ENCODE measurements at places on chromosomes 6 and 20. TPM values are rescaled to one million over a fixed set of nuclear protein-coding genes. Genes with fewer than 3 reads are reported as not detected.

DNA sequence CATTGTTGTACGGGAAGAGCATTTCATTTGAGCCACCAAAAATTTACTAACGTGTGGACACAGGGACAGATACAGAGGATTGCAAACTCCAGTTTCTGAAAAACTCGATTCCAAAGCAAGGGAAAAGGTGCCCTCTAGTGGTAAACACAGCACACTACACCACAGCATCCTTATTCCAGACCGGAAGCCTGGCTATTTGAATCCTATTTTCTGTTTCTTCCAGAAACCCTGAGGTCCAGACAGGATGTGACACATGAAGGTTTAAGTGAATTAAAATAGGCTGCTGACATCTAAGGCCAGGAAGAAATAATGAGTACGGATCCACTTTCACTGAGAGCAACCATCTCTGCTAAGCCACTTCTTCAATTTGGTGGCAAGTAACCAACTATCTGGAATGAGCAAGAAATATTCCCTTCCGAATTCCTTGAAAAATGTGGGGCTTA is 31.8 kb upstream of the GMPR start:
- H3K27ac ChIP-seq: peak overlapping the region; percentile 65
- H3K27me3 ChIP-seq: no peaks in the 10 kb centered on the region
- no peak overlapping the region for H3K4me3 ChIP-seq

DNA sequence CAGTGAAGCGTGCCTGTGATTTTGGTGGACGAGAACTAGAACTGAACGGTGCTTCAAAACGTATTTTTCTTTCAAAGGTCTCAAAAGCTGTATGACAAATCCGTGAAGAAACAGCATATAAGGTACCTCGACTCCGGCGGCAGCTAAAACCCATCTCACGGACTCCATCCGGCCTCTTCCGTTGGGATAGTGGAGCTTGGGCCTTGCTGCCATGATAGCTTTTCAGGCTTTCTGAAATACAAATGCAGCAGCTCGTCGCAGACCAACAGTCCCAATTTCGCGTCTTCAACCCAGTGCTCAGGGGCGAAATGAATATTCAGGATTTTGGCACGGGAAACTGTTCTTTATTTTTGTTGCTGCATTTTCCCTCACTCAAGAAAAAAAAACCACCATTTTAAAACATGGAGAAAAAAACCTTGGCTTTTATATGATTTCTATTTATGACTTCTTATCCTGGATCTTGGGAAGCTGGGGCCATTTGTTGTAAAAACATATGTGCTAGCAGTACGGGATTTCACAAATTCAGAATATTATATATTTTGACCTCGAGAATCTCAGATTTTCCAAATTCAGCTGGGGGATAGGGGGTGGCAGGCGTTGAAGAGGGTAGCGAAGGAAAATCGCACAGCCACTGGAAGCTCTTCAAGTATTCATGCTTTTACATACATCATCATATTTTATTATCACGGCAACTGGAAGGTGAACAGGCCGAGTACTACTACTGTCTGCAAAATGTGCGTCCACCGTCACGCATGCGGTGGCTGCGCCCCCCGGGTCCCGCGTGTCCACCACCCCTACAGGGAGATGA is 849 bp downstream of the GSTA4 start:
- H3K27me3 ChIP-seq: no peaks in the 10 kb centered on the region
- H3K4me1 ChIP-seq: no peaks in the 10 kb centered on the region
- peak overlapping the region; percentile 95 for H3K4me3 ChIP-seq
- no peak for DNase-seq
- H3K36me3 ChIP-seq: no peaks in the 10 kb centered on the region

GRCh38 chr20:49037962-49038387 is 8.1 kb upstream of the CSE1L start:
- H3K27ac ChIP-seq: no peak overlapping the region
- H3K27me3 ChIP-seq: no peaks in the 10 kb centered on the region
- no peak overlapping the region for H3K4me3 ChIP-seq
- H3K36me3 ChIP-seq: peaks cover 11% of the 10 kb centered on the region
- DNase-seq: no peak

DNA sequence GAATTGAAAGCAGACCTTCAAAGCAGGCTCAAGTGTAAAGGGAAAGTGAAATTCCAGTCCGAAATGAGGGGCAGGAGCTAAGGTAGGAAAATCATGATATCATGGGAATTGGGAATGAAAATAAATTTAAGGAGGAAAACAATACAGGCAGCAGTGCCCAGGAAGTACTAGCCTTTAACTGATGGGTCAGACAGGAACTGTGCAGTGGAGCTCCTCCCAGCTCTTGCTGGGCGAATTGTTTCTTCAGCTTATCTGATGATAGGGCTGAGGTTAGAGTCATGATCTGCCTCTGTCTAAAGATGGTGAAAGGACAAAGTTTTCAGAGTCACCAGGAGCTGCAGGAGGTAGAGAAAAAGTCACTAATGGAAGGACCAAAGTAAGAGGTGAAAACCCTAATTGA is 457.9 kb upstream of the PTCHD4 start:
- H3K36me3 ChIP-seq: no peaks in the 10 kb centered on the region
- H3K27ac ChIP-seq: no peak overlapping the region
- H3K4me3 ChIP-seq: no peak overlapping the region
- no peaks in the 10 kb centered on the region for H3K4me1 ChIP-seq
- DNase-seq: no peak

GHRH gene
- not detected for total RNA-seq

DNA sequence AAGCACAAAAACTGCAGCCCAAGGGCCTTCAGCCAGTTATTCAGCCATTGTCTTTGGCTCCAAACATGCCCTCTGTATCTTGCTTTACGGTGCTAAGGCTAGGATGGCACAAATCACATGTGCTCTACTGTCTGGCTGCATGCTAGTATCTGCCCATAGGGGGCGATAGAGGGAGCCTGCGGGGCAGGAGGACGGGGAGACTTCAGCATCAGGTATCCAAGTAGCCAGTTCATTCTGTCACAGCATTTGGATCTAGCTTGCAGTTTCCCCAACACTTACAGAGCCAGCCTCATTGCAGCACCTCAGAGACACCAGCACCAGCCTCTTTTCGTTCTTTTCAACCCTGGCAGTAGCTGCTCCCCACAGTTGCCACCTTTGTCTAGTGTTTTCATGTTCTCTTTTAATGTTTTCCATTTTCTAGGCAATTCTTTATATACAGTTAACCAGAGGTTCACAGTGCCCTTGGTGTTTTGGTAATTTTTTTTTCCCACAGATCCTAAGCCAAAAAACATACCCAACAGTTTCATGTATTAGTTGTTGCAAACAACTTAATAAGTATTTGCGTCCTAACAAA is 705.9 kb downstream of the PTPRT start:
- H3K4me3 ChIP-seq: no peak overlapping the region
- H3K27ac ChIP-seq: no peak overlapping the region
- no peaks in the 10 kb centered on the region for H3K4me1 ChIP-seq
- H3K27me3 ChIP-seq: no peaks in the 10 kb centered on the region
- no peaks in the 10 kb centered on the region for H3K36me3 ChIP-seq
